ENCODE measurements at places on chromosomes 1 and 21. TPM values are rescaled to one million over a fixed set of nuclear protein-coding genes. Genes with fewer than 3 reads are reported as not detected.

Gene BTBD8
- 2.1 TPM for total RNA-seq

Gene S100A9
- 1,435 TPM for total RNA-seq

Gene S100A7
- total RNA-seq, result 13.3 TPM

Gene FNDC10
- total RNA-seq, result 4.7 TPM

Gene MMP23B
- 3.7 TPM for total RNA-seq

Gene DARS2
- 23.5 TPM for total RNA-seq

Gene S100A16
- 1,743 TPM for total RNA-seq

Gene PGLYRP4
- 0.55 TPM for total RNA-seq

Gene IQGAP3
- total RNA-seq, result 13.4 TPM

Gene PYHIN1
- not detected for total RNA-seq

Gene CFHR2
- not detected for total RNA-seq

Gene KCNH1
- total RNA-seq, result not detected

Gene FUBP1
- total RNA-seq, result 67.5 TPM

Gene PIGC
- 19.4 TPM for total RNA-seq

Gene SLC9A1
- total RNA-seq, result 34.0 TPM

Gene PRELP
- total RNA-seq, result under 0.01 TPM

Gene RSPO1
- not detected for total RNA-seq

Gene USP33
- total RNA-seq, result 27.0 TPM

Gene IL6R
- 13.1 TPM for total RNA-seq

Gene SEC16B
- 0.72 TPM for total RNA-seq

Gene GRIK3
- total RNA-seq, result not detected

Gene AMY1B
- not detected for total RNA-seq

Gene AIRE
- not detected for total RNA-seq

Gene KCNJ6
- not detected for total RNA-seq

Gene S100A14
- 2,019 TPM for total RNA-seq

Gene LIPI
- not detected for total RNA-seq

Gene ITLN2
- total RNA-seq, result not detected

Gene OR2T33
- total RNA-seq, result not detected

Gene UTP11
- total RNA-seq, result 41.8 TPM

Gene LEFTY1
- total RNA-seq, result not detected

Gene AMPD1
- not detected for total RNA-seq

Gene CELA3A
- not detected for total RNA-seq

Gene ZNF593OS
- not detected for total RNA-seq

Gene CDC14A
- 1.9 TPM for total RNA-seq

Gene RAP1GAP
- total RNA-seq, result 0.23 TPM

Gene FAM110D
- not detected for total RNA-seq

Gene MX2
- total RNA-seq, result not detected

Gene KRTAP7-1
- not detected for total RNA-seq

Gene TSPAN2
- total RNA-seq, result 0.78 TPM

Gene TLR5
- 0.08 TPM for total RNA-seq

Gene PRAMEF18
- total RNA-seq, result not detected

Gene NUF2
- 26.8 TPM for total RNA-seq

Data from hair follicular keratinocyte (primary cell).